ENCODE measurements at places on chromosomes 3 and 15.

DNA sequence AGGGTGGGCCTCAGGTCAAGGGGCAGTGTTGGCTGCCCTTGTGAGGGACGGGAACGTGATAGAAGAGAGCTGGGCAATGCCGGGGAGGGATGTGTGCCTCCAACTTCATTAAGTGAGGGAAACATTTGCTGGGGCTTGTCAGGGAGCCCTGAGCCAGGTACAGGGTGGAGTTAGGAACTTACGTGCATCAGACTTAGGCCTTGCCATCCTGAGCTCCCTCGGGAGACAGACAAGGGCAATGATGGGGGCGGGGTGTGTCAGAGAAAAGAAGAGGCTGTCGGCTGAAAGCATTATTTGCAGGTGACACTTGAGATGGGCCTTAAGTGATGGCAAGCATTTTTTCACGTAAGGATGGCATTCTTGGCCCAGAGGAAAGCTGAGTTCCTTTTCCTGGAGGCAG, 1.6 kb downstream of the FAM131A start:
- DNase-seq = no peak

DNA sequence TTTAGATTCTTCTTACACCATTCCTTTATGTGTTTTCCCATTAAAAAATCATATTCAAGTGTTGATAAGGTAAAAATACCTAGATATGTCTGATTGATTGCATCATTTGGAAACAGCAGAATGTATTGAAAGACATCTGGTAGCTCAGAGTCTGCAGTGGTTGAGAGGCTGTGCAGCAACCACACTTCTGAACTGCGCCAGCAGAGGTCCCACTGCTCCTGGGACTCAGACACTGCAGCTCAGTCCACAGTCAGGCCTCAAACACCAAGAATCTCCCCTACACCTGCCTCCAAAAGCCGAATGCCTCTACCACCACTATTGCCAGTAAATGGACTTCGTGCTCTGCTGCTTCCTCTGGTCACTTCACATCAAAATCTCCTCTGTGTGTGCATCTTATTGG, 176.9 kb upstream of the LMCD1 start:
- DNase-seq = peak; percentile 82

GRCh38 chr15:32688151-32688639, 29.6 kb upstream of the GREM1 start:
- no peak for DNase-seq

- no peak for DNase-seq
Measured at GRCh38 chr3:107861422-107861821, 229.4 kb downstream of the CD47 start.

DNA sequence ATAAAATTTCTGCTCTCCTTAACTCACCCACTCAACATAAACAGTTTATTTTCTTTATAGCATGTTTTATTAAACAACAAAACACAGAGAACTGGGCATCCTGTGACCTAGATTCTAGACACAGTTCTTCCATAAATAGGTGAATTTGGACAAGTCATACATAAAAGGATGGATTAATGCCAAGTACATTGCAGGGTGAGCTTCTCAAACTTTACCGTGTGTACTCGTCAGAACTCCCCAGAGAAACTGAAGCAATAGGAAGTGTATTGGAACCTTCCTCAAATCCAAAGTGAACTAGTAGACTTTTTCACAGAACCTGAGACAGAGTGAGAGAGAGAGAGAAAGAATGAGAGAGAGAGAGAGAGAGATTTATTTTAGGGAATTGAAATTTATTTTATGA, 139.7 kb downstream of the CD47 start:
- DNase-seq = no peak

- no peak for DNase-seq
Measured at GRCh38 chr3:17505856-17506255, 236.6 kb downstream of the TBC1D5 start.
